ENCODE measurements at places on chromosomes 2 and 18. TPM values are rescaled to one million over a fixed set of nuclear protein-coding genes. Genes with fewer than 3 reads are reported as not detected.

ABCG5 gene
- not detected for polyA plus RNA-seq

KCNS3 gene
- 0.41 TPM for polyA plus RNA-seq

REEP1 gene
- polyA plus RNA-seq = 0.57 TPM

CDC42EP3 gene
- 9.7 TPM for polyA plus RNA-seq

GRCh38 chr2:120750488-120751210 lies 15.0 kb downstream of the GLI2 start:
- peak; percentile 56 for DNase-seq

GRCh38 chr18:32595832-32596231 lies 125.2 kb upstream of the GAREM1 start:
- no peak for DNase-seq

DNA sequence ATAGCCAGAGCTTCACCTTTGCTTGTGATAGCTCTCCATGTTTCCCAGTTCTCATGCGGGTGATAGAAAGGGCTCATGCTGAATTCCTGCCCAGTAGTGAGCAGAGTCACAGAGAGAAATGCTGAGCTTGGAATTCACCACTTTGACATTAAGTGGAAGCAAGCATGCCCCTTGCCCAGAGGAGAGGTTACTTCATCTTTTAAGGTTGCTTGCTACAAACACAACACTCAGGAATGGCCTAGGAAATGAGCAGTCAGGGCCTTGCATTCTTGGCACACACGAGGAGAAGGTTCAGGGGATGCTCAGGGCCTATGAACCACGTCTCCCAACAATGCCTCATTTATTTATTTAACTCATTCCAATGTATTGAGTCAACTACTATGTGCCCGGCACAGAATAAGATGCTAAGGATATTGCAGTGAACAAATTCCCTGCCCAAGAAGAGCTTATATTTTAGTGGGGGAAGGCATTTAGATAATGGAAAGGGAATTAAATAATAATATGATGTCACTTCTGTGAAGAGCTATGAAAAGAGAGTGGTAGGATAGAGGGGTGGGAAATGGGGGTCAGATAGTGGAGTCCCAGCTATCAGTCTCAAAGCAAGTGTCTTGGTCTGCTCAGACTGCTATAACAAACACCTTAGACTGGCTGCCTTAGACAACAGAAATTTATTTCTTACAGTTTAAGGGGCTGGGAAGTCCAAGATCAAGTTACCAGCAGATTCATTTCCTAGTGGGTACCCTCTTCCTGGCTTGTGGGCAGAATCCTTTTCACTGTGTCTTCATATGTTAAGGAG lies 42.1 kb downstream of the DDX18 start:
- DNase-seq = no peak

GRCh38 chr2:24359129-24360049 lies 947 bp downstream of the ITSN2 start:
- DNase-seq = peak; percentile 91

DNA sequence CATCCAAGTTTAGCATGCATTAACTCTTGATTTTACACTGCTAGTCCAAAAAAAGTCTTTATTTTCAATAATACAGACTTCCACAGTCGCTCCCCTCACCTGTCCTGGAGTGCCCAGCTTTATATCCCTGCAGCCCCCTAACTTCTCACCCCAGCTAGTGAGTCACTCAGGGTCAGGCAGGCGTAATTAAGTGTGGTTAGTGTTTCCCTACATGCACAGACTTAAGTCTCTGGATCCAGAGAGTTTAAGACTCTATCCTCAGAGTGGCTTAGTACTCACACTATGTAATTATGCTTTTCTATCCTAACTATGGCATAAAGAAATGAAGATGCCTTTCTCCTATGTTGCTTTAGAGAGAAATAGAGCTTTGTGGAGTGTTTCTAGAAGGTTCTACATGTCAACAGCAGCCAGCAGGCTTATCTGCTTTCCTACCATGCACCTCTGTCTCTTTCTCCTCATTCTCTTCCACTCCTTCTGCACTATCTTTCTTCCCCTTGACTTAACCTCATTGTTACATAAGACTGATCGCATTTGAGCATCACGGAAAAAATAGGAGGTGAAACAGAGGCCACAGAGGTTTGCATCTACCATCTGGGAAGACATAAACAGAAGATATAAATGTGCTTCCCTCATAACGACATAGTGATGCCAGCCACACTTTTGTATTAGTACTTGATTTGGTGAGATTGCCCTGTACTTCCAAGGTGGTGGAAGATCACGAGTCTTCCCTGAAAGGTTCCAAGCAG lies 34.4 kb upstream of the PMAIP1 start:
- no peak for DNase-seq

- DNase-seq = no peak
Measured at GRCh38 chr18:40769786-40770185, 1185.2 kb upstream of the PIK3C3 start.

- DNase-seq = no peak
Measured at GRCh38 chr18:13440277-13441248, 222.0 kb downstream of the LDLRAD4 start.

DNA sequence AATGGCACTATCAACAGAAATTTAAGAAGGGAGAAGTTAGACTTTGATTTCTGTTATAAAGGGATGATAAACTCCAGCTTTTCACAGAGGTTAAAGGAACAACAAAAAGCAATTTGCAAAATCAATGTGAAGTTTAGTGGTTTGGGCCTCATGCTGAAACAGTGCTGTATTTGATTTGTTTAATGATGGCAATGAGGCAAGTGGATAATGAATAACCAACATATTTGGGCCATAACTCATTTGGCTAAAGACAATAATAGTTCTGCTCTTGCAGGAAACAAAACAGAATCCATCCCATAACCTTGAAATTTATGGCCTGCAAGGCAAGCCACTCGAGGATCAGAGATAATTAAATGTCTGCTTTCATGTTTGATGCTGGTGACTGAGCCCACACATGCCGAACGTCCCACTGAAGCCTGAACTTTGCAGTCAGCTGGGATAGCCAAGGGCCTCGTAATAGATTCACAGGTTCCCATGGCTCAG lies 56.5 kb downstream of the TPGS2 start:
- no peak for DNase-seq

DNA sequence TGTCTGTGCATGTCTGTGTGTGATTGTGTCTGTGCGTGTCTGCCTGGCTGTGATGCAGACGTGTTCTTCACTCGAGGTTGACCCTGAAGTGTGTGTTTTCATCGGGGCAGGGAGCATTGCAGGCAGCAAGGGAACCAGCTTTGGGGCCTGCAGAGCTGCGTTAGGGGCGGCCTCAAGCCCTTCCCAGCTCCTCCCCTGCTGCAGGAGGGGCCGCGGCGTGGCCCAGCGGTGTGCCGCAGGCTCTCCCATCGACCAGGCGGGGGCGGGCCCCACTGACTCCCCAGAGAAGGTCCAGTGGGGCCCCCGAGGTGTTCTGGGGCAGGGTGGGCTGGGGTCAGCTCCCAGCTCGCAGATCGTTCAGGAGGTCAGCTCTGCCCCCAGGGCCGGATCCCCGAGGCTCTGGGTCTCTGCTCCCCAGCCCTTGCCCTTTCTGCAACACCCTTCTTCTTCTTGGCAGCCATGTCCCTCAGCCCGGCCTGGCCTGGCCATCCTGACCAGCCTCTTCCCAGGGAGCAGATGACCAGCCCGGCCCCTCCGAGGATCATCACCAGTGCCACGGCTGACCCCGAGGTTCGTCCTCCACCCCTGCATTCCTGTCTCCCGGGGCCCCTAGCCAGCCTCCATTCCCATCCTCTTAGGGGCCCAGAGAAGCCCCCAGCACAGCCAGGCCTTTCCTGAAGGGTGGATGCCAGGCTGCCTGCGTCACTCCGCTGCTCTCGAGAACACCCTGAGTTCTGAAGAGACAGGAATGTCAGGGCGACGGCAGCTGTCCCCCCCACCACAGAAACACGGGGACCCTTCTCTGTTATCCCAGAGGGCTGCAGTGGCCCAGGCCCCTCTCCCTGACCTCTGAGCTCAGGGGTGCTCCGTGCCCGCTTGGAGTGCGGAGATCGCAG lies 11.1 kb upstream of the KLHL30 start:
- peak; percentile 75 for DNase-seq

GRCh38 chr2:119849838-119850565 lies 90.3 kb downstream of the PTPN4 start:
- DNase-seq = no peak

- peak; percentile 50 for DNase-seq
Measured at GRCh38 chr2:120682654-120683053, 53.0 kb upstream of the GLI2 start.

- no peak for DNase-seq
Measured at GRCh38 chr2:48406794-48407349, 123.1 kb upstream of the STON1 start.

DNA sequence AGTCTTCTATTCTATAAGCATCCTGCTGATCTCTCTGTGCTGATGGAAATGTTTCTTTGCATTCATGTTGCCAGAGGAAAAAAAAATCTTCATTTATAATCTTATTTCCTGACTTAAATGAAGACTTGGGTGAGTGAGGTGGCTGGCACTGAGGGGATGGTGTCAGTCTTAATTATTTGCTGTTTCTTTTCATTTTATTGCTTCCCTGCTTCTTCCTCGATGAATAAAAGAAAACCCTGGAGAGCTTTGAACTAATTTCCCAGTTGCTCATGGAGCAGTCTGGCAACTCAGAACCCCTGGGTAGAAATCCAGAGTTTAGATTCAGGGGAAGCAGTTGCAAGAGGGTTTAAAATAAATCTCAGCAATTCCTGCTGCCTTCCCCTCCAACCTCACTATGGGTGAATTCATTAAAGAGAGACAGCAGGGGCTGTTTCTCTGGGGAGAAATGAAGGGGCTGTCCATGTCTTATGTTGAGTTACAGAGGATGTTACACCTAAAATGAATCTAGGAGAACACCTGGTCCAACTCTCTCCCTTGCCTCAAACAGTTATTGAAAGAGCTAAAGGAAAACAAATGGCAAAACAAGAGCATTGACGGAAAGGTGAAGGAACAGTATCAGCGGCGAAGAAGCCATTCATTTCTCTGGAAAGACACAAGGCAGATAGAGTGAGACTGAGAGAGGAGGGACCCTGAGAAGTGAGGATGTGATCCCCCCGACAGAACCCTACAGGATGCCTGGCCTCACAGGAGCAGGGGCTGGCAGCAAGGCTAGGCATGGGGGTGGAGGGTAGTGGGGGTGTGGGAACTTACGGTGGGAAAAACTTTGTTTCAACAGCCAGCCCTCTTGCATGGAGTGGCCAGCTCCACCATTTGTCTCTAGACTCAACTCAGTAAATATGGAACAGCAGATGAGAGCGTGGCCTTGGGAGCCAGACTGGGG lies 41.0 kb downstream of the SP110 start:
- DNase-seq = no peak

DNA sequence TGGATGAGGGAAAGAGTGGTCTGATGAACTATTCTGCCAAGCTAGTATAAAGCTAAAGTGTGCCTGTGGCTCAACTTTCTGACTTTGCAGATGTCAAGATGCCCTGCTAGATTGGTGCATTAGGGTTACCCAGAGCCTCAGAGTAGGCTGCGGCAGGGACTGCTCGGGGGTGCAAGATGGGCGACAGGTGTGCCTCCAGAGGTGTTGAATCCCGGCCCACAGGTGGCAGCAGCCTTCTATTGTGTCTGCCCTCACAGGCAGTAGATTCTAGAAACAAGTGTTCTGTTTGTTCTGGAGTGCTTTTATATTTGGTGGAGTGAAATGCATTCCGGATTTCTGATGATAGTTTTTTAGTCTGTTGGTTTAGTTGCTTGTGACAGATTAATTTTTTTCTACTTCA lies 131.6 kb upstream of the IL1R2 start:
- no peak for DNase-seq

GRCh38 chr2:104794441-104794840 lies 59.5 kb upstream of the POU3F3 start:
- no peak for DNase-seq

- no peak for DNase-seq
Measured at GRCh38 chr2:60413814-60414168, 139.7 kb downstream of the BCL11A start.

DNA sequence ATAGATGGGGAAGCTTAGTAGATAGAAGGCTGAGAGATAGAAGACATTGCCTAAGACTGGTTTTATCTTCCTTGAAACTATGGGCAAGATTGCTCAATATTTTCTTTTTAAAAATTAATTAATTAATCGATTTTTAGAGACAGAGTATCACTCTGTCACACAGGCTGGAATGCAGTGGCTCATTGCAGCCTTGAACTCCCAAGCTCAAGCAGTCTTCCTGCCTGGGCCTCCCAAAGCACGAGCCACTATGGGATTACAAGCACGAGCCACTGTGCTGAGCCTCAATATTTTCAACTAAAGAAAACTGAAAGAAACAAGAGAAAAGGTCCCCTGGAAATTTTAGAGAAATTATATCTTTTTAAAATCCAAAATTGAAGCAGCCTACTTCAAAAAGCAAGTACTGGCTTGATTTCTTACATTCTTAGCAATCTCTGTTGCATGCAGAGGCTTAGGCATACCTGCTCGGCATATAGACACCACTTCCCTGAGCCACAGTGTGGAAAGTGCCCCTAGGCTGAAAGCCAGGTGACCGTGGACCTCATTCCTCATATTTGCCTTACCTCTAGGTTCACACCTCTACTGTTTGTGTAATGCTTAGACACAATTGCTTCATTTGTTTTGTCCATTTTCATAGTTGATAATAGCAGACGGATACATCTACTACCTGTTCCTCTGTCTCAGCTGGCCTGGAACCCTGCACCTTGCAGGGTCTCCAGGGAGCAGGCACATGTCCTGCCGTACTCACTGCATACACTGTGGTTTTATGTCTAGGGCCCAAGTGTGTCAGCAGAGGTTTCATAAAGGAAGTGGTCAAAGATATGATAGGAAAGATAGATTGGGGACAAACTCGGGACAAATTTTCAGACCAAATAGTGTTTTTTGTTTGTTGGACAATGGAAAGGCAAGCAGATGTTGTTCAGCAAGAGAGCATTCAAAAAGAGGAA lies 166.5 kb upstream of the ALPP start:
- no peak for DNase-seq

DNA sequence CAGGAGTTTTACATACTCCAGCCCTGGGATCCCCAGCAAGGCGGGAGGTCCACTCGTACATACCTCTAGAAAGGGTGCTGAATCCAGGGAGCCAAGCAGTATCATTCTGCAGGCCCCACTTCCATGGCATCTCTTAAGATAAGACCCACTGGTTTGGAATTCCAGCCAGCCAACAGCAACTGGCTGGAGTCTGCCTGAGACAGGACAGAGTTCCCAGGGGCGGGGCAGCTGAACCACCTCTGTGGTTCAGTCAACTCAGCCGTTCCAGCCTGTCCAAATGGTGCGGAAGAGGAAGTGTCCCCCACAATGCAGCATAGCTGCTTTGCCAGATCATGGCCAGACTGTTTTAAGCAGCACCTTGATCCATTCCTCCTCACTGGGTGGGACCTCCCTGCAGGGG lies 33.2 kb downstream of the ZNF892 start:
- DNase-seq = no peak

- no peak for DNase-seq
Measured at GRCh38 chr2:151840216-151841046, 12.2 kb upstream of the ARL5A start.

GRCh38 chr2:73839653-73840411 lies 11.1 kb downstream of the STAMBP start:
- no peak for DNase-seq

DNA sequence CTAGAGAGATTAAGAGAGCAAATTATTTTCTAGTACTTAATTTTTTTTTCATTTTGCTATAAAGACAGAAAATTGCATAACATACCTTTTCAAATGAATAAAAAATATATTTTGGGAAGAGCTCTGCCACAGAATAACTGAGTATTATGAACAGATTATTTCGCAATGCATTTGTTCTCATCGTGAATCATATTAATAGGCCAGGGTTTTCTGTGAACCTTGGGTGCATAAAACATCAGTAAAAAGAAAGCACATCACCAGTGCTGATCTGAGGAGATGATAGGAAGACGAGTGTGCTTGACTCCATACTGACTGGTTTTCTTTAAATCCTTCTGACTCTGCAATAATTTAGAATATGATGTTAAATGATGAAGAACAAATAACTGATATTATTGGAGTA lies 409.1 kb downstream of the CPS1 start:
- DNase-seq = no peak
